GM12878 (cell line): ENCODE measurements at places on chromosomes 7 and 10. TPM values are rescaled to one million over a fixed set of nuclear protein-coding genes. Genes with fewer than 3 reads are reported as not detected.

IFIT1B gene
- not detected in 2 replicates for polyA plus RNA-seq

NOLC1 gene
- polyA plus RNA-seq, result 193 and 197 TPM in 2 replicates

TMEM270 gene
- not detected in 2 replicates for polyA plus RNA-seq

PON3 gene
- 0.65 and 1.0 TPM in 2 replicates for polyA plus RNA-seq

ASB15 gene
- polyA plus RNA-seq, result not detected in 2 replicates

TRPV5 gene
- polyA plus RNA-seq, result not detected in 2 replicates

FEZF1 gene
- not detected in 2 replicates for polyA plus RNA-seq

DYNC1I1 gene
- polyA plus RNA-seq, result not detected in 2 replicates

HMX3 gene
- 8.8 and 14.0 TPM in 2 replicates for polyA plus RNA-seq

MCM10 gene
- 35.1 and 38.6 TPM in 2 replicates for polyA plus RNA-seq

ZNF727 gene
- not detected in 2 replicates for polyA plus RNA-seq

HIP1 gene
- polyA plus RNA-seq, result 1.2 and 1.5 TPM in 2 replicates

TMEM140 gene
- 10.9 and 11.2 TPM in 2 replicates for polyA plus RNA-seq

CLRN3 gene
- not detected in 2 replicates for polyA plus RNA-seq

OR2A7 gene
- 0.22 and 0.34 TPM in 2 replicates for polyA plus RNA-seq

CHST15 gene
- polyA plus RNA-seq, result 0.05 TPM in 1 of 2 replicates, not detected in the other

CYP2C9 gene
- not detected in 2 replicates for polyA plus RNA-seq

LRRD1 gene
- polyA plus RNA-seq, result not detected in 2 replicates

TMEM176B gene
- polyA plus RNA-seq, result not detected in 2 replicates

SPDYE9 gene
- polyA plus RNA-seq, result 0.86 and 1.7 TPM in 2 replicates
